ENCODE measurements at places on chromosomes 11 and 22.

DNA sequence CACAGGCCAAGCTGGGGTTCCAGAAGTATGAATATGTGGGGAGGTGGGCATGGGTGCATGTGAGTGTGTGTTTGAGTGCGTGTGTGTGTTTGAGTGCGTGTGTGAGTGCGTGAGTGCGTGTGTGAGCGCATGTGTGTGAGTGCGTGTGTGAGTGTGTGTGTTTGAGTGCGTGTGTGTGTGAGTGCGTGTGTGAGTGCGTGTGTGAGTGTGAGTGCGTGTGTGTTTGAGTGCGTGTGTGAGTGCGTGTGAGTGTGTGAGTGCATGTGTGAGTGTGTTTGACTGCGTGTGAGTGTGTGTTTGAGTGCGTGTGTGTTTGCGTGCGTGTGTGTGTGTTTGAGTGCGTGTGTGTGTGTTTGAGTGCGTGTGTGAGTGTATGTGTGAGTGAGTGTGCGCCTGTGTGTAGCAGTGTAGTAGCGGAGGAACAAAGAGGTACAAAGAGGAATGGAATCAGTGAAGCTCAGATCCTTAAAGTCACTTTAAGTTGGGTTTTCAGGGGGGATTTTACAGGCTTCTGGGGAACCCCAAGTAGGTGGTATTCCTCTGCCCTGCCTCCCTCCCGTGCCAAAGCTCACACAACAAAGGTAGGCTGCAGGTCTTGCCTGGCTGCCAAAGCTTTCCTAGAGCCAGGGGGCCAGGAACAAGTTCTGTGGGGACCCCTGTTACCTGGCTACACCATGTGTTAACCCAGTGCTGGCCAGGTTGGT, 137.1 kb downstream of the KIRREL3 start:
- DNase-seq: no peak

GRCh38 chr22:25827415-25827814, 85.4 kb downstream of the MYO18B start:
- no peak for DNase-seq

GRCh38 chr11:117840881-117841550, 16.5 kb upstream of the FXYD2 start:
- no peak for DNase-seq

GRCh38 chr22:45208993-45209838, 31.5 kb downstream of the KIAA0930 start:
- no peak for DNase-seq

DNA sequence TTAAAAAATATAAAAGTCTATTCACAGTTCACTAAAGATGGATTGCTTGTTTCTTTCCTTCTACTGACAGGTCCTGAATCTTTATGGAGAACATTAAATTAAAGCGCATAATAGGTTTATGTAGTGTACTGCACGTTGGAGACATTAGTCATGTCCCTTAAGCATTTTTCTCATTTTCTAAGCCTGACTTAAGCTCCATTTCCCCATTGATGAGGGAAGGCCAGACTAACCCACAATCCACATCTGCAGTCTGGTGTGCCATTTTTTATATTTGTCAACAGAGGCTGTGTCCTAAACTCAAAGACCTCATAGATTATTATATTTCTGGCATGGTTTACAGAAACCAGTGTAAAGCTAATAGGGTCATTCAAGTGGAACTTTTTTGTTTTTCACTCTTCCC, 39.9 kb downstream of the CADM1 start:
- DNase-seq: no peak

DNA sequence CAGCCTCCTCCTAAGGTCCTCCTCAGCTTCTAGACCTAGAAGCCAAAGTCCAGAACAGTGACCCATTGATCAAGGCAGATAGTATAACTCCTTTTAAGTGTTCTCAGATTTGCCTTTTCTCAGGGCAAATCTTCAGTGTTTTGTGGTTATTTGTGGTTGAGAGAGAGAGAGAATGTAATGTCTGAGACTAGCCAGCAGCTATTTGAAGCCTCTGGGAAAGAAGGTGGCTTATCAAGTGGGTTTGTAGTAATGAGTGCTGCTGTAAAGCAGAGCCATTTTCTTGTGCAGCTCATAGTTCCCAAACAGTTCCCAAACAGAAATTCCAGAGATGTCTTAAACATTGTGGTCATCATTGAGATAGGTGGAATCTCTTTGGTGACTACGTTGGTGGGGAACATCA, 89.5 kb downstream of the RNF169 start:
- no peak for DNase-seq

GRCh38 chr11:2235588-2236326, 34.6 kb downstream of the ASCL2 start:
- no peak for DNase-seq

GRCh38 chr11:69498614-69499175, 17.2 kb downstream of the LINC01488 start:
- no peak for DNase-seq

DNA sequence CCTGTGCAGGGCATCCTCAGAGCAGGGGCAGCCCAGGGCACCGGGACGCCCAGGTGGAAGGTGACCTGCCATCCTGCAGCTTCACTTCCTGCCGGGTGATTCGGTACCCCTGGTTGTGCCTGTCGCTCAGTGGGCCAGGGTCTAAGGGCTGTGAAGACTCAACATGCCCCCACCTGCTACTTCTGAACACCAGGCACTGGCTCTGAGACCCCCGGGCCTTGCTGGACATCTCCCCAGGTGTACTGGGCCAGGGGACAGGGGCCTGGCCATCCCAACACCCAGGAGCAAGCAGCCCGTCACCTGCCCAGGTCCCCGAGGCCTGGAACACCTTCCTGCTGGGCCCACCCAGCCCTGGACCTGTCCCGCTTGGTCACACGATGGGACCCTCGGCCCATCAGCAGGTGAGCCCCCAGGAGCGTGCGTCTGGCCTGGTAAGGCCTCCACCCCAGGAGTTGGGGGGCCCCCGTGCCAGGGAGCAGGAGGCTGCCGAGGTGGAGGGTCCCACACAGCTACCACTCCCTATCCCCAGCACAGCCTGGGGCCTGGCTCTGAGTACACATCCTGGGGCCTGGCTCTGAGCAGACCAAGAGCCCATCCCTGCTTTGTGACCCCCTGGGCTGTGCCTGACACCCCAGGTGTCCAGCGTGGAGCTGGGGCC, 3.9 kb upstream of the MUC5B start:
- DNase-seq: no peak

- DNase-seq: no peak
These were observed 19.2 kb downstream of the GLYATL1 start for GRCh38 chr11:58958500-58958899.

DNA sequence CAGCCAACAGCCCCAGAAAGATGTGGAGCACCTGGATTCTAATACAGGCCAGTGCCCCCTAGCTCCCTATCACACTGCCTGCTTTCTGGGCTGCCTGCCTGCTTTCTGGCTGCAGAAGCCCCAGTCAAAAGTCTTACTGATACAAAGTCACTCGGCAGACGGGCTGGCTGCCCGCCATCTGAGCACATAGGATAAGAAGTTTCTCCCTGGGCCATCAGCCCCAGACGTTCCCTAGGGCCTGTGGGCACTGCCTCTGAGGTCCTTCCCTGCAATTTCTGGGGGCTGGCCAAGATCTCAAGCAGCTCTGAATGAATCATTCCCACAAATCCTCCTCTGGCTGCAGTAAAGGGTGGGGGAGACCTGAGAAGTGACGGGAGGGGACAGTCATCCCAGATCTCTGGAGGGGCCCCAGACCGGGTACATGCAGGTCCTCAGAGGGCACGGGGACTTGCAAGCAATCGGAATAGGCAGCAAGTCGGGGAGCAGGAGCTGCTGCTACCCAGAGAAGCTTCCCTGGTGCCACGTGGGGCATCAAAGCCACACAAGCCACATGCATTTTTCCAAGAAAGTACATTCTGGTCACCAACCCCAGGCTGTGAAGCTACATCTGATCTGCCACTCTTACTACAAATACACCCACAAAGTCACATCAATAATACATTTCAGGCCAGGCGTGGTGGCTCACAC, 4.7 kb downstream of the TPST2 start:
- no peak for DNase-seq

Measured in NCI-H2029 (cell line).